Stimulated activated CD8-positive, alpha-beta memory T cell treated with anti-CD3 and anti-CD28 coated beads, Interleukin-15, amount 100 ng/mL, for 1 hour (primary cell): ENCODE measurements at places on chromosomes 4 and X.

DNA sequence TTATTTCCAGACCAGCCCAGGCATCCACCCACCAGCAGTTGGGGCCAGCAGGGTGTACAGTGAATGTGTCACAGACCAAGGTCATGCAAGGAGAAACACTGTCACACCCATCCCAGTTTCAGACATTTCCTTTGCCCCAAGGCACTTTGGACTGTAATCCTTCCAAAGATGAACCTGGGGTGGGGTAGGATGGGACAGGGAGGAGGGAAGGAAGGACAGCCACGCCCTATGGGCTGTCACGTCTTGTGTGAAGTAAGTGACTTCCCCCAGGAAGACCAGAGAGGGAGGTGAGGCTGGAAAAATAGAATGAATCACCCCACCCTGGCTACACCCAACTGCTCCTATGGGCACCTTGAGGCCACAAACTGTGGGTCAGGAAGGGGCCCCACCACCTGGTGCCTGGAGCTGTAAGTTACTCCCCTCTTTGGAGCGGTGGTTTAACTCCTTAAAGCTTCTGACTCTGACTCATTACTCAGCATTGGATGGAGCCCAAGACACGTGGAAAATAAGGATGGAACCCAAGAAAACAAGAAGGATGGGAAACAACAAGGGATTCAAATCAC lies 349.9 kb upstream of the KLF3 start:
- DNase-seq, result no peak

GRCh38 chr4:167775375-167775774 lies 317.0 kb upstream of the ANXA10 start:
- no peak for DNase-seq

GRCh38 chr4:133720001-133720400 lies 481.6 kb downstream of the PABPC4L start:
- no peak for DNase-seq

GRCh38 chrX:45842207-45842925 lies 641.7 kb upstream of the DIPK2B start:
- no peak for DNase-seq

DNA sequence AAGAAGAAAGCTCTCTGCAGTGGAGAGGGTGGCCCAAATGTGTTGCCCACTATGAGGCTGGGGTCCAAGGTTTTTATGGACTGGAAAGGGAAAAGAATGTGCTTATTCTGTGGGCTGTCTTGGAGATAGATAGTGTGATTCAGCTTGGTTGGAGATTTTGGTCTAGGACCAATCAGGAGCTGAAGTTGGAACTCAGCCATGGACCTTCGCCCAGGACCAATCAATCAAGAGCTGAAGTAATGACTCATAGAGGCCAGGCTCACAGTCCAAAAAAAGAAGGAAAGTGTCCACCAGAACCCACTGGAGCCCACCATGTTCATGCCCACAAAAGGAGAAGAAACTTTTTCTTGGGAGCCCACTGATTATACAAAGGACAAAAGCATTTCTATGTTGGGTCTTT lies 369.5 kb downstream of the UBE2NL start:
- DNase-seq, result no peak

GRCh38 chr4:118279328-118279727 lies 73.5 kb downstream of the PRSS12 start:
- no peak for DNase-seq

GRCh38 chr4:3771164-3771809 lies 5.1 kb downstream of the ADRA2C start:
- no peak for DNase-seq

- no peak for DNase-seq
Observed at GRCh38 chr4:160213366-160213765, 1110.5 kb downstream of the RAPGEF2 start.

DNA sequence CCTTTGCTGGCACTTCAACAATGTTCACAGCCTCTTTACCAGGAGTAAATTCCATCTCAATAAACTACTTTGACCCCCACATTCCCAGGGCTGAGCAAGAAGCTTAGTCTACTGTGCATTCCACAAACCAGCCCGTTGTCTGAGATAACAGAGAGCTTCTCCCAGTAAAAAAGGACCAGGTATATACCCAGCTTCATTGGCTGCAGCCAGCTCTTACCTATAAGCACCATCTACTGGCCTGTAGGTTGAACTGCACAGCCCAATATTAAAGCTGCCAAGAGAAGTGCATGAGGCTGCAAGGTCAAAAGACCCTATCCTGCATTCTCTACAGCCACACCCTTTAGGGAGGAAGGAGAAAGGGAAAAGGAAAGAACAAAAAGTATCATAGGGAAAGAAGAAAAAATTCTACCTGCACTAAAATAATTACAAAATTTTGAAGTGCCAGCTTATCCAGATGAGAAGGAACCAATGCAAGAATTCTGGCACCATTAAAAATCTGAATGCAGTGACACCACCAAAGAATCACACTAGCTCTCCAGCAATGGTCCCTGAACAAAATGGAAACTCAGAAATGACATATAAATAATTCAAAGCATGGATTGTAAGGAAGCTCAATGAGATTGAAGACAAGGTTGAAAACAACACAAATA lies 45.7 kb upstream of the INTU start:
- no peak for DNase-seq

DNA sequence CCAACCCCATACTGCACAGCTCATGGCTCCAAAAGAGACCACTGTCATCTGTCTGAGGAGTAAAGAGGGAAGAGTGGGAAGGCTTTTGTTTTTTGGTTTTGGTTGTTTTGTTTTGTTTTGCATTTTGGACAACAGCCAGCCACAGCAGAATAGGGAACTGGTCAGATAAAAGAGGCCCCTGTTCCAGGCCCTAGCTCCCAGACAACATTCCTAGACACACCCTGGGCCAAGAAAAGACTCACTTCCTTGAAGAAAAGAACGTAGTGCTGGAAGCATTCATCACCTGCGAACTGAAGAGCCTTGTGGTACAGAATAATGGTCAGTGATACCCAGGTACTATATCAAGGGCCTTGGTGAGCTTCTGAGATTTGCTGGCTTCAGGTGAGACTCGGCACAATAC lies 619.4 kb upstream of the SPANXN1 start:
- no peak for DNase-seq

GRCh38 chrX:46573892-46574773 lies 568 bp downstream of the CHST7 start:
- peak; percentile 10 for DNase-seq

DNA sequence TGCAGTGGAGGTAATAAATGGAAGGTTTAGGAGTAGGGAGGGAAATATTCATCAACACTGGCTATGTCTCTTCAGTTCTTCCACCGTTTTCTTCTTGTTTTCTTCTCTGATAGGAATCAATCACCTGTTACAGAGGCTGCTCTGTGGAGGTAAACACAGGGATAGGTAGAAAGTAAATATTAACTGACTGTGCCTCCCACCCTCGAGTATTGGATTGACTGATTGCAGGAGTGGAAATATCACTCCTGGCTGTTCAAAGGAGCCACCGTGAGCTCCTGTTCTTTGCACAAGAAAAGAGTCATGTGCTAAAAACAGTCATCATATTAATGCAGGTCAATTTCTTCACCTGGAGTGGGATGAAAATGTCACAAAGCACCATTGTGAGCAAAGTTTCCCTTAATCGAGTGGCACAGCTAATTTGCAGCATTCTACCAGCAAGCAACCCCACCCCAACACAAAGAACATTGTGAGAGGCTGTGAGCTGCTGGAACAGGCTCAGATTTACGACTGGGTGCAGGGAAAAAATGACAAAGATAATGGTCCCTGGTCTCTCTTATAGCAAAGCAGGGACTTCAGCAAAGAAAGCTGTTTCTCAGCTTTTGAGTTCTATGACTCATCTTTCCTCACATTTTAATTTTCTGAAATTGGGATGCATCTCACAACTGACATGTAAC lies 113.7 kb upstream of the TSPAN5 start:
- DNase-seq, result no peak

GRCh38 chr4:7411896-7412553 lies 22.7 kb downstream of the PSAPL1 start:
- DNase-seq, result no peak

- no peak for DNase-seq
Observed at GRCh38 chr4:4385729-4386295, 1.1 kb upstream of the NSG1 start.

DNA sequence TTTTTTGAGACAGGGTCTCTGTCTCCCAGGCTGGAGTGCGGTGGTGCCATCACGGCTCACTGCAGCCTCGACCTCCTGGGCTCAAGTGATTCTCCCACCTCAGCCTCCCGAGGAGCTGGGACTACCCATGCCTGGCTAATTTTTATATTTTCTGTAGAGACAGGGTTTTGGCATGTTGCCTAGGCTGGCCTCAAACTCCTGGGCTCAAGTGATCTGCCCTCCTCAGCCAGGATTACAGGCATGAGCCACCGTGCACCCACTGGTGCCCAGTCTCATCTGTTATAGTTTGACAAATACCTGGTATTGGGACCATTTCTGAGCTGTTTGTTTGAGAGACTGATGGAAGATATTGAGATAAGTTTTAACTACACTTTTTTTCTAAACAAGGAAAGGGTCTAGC lies 57.5 kb upstream of the SMIM10 start:
- DNase-seq, result no peak

- DNase-seq, result no peak
Observed at GRCh38 chr4:24768604-24769003, 26.8 kb upstream of the SOD3 start.

DNA sequence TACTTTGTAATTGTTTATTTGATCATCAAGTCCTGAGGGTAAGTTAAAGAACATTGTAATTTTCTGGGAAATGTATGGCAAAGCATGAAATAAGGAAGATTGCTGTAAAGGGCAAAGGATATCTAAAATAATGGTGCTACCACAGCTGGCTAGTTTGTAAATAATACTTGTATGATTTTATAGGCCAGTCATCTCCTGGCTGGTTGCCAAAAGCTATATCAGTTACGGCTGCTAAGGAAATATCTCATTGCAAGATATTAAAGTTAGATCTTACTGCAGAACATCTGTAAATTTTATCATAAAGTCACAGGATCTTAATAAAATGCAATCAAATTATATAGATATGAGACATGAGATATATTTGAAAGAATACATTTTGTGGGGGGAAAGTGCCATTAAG lies 150.8 kb upstream of the CXCL13 start:
- no peak for DNase-seq

GRCh38 chrX:40544343-40545266 lies 36.2 kb upstream of the ATP6AP2 start:
- no peak for DNase-seq

- DNase-seq, result no peak
Observed at GRCh38 chrX:106730401-106730800, 3.9 kb downstream of the RNF128 start.

DNA sequence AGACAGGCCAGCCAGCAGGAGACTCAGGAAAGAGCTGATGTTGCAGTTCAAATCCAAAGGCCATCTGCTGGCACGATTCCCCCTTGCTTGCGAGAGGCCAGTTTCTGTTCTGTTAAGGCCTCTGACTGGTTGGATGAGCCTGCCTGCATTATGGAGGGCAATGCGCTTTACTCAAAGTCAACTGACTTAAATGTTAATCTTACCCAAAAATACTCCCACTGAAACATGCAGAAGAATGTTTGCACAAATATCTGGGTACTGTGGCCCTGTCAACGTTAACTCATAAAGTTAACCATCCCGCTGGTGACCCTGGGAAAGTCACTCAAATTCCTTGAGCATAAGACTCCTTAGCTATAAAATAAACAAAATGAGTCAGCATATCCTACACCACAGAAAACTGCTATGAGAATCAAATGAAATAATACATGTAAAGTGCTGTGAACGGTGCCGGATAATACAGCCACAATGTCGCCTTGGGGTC lies 326.4 kb downstream of the EVC2 start:
- DNase-seq, result no peak

GRCh38 chr4:156659983-156660382 lies 311.6 kb downstream of the PDGFC start:
- no peak for DNase-seq

DNA sequence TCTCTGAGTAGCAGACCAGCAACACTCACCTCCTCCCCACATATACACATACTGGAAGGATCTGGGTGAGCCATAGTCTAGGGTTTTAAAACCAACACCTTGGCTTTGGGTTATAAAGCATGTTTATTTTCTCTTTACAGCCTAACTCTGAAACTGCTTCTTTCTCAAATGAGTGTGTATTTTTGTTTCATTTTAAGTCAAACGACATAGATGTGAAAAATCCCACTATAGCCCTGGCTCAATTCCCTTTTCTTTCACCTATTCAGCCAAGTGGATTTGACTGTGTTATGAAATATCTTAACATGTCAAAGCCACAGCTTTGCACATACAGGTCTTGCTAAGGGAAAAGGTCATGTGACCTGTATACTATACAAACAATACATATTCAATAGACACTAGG lies 13.8 kb downstream of the NEXMIF start:
- DNase-seq, result no peak

DNA sequence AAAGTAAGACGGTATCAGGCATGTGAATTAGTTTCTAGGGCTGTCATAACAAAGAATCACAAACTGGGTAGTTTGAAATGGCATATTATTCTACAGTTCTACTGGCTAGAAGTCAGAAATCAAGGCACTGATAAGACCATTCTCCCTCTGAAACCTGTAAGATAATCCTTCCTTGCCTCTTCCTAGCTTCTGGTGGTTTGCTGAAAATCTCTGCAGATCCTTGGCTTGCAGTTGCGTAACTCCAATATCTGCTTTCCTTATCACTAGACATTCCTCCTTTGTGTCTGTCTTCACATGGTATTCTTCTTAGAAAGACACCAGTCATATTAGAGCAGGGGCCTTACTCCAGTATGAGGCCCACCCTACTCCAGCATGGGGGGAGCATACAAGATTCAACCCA lies 19.6 kb upstream of the LCORL start:
- DNase-seq, result no peak

DNA sequence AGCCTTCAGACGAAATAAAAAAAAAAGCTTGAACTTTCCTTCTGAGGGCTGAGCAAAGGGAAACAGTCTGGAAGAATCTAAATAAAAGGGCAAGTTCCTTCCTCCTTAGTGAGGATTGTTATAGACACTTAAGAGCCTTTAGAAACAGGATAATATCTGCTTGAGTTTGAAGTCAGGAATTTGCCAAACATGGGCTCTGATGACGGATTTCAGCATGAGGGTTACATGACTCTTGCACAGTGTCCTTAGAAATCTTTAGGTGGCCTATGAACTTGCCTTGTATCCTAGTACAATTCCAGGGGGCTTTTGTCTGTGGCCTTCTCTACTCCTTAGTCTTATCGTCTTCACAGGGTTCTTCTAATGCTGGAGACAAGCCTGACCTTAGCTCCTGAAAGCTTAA lies 94.1 kb downstream of the RLIM start:
- DNase-seq, result no peak

DNA sequence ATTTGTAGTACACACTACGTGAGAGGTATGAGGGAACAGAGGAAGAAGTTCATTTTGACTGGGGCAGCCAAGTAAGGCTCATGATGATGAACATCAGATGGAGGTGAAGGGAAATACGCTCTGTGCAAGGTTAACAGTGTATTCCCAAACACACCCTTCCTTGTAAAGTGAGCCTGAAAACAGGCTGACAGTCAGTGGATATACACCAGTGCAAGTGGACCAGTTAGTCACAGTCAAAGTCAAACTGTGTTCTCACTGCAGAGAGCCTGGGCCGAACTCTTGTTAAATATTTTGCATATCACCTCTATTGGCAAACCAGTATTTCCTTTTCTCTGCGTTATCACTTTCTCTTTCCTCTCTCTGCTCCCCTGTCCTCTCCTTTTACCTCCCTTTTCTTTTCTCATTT lies 23.4 kb upstream of the RHOH start:
- DNase-seq, result no peak

GRCh38 chr4:81348086-81348777 lies 123.5 kb downstream of the RASGEF1B start:
- no peak for DNase-seq
